ENCODE measurements at places on chromosomes 2 and 18.

GRCh38 chr18:74068296-74068695, 79.3 kb downstream of the FBXO15 start:
- DNase-seq = no peak

DNA sequence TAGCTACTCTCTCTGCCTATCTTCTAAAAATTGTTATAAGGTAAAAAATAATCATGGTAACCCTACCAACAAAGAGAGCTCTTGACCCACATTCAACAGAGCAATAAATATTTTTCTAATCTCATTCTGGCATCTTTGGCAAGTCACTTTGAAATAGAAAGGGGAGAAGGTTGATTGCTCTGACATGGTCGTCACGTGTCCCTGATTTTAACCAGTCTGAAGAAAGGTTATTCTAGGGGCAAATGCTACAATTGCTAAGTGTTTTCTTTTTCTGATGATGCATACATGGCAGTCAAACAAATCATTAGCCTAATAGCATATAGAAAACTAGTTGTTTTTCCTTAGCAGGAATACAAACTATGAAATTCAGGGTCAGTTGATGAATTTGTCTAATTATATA, 153.3 kb upstream of the MAP3K20 start:
- DNase-seq = no peak

- no peak for DNase-seq
Observed at GRCh38 chr2:68316111-68316510, 3.6 kb downstream of the CNRIP1 start.

- no peak for DNase-seq
Observed at GRCh38 chr18:42824178-42824577, 291.3 kb downstream of the RIT2 start.

DNA sequence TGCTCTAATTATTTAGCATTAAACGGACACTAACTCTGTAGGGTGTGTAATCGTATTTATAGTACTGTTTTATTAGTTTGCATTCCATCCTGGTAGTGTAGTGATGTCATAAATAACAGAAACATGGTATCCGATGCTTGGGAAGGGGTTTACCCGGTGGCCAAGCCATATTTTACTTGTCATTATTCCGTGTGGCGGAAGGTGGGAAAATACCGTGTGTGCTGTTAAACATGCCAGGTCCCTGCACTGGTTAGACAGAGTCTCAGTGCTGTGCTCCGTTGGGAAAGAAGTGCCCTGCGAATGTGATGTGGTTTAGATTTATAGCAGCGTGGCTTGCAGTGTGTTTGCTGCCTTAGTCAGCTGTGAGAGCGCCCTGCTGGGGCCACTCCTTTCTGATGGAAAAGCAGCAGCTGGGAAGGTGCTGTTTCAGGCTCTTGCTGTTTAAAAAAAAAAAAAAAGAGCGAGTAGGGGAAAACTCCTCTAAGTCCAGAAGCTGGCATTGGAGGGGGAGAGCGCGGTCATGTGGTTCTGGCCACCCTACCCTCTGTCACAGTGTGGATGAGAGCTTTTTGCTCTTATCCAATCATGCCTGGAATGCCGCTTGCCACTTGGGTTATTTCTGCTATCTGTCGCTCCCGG, 211.0 kb downstream of the NEDD4L start:
- DNase-seq = no peak

DNA sequence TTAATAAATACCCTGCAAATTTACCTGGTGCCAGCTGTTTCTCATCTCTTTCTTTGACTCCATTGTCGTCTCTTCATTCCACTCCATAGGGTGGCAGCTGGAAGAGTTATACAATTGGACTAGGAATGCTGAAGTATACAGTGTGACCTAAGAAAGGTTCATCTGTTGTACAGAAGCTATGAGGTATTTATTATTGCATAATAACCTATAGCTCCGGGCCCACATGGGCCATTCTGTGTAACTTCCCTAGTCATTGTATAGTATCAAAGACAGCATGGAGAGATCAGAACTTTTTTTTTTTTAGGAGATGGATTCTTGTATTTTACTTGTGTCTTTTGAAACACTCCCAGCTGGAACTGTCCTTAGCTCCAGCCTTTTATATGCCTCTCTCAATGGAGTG, 26.2 kb downstream of the BMP10 start:
- no peak for DNase-seq

GRCh38 chr2:98505971-98506664, 61.5 kb downstream of the INPP4A start:
- no peak for DNase-seq

DNA sequence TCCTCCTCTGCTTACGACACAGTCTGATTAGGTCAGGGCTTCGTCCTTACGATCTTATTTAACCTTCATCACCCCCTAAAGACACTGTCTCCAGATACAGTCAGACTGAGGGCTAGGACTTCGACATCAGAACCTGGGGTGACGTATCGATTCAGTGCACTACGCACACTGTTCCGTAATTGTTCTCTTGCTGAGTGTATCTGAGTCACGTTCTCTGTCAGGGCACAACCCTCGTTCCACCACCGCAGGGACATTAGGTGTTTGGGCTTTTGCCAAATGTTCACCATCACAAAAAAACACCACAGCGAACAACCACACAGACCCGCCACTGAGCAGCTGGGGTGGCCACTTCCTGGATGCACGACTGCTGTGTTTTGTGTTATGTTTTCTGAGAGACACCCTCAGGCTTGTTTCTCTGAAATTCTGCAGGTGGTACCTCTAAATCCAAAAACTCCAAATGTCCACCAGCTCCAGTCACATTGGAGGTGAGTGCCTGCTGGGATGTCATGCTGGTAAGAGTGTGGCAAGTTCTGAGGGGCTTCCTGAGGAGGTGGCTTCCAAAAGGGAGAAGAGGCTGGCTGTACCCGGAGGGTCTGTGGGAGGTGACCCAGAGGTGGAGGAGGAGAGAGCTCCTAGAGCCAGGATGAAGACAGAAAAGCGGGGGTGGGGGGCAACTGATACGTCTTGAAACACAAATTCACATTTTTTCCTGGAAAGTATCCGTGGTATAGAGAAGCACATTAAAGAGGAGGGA, 66.6 kb downstream of the ADNP2 start:
- DNase-seq = no peak

DNA sequence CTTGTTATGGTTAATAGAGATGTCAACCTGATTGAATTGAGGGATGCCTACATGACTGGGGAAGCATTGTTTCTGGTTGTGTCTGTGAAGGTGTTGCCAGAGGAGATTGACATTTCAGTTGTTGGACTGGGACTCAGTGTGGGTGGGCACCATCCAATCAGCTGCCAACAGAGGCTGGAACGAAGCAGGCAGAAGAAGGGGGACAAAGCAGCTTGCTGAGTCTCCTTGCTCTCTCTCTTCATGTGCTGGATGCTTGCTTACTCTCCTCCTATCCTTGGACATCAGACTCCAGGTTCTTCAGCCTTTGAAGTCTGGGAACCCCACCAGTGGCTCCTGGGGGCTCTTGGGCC, 22.2 kb upstream of the SMAD4 start:
- no peak for DNase-seq

DNA sequence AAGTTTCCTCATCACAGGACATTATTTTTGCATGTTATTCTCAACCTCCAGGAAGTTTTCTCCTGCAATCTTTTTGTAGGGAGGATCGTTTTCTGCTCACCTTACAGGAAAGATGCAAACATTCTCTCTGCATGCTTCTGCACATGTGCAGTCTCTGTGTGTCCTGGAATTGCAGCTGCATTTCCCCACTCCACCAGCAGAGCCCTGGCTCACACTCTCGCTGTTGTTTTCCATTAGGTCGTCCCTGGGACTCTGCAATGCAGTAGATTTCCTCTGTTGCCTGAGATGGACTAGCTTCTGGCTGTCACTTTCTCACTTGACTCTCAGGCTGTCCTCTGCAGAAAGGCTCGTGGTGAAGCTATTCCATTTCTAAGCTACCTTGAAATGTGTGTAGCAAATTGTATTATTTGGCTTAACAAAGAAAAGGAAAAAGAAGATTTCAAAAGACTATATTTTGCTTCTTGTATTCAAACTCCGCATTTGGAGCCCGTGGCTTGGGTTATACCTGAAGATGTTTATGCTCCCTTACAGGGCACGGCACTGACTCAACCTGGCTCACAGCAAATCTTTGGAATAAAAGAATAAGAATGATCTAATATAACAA, 346.7 kb downstream of the RAD51AP2 start:
- no peak for DNase-seq

DNA sequence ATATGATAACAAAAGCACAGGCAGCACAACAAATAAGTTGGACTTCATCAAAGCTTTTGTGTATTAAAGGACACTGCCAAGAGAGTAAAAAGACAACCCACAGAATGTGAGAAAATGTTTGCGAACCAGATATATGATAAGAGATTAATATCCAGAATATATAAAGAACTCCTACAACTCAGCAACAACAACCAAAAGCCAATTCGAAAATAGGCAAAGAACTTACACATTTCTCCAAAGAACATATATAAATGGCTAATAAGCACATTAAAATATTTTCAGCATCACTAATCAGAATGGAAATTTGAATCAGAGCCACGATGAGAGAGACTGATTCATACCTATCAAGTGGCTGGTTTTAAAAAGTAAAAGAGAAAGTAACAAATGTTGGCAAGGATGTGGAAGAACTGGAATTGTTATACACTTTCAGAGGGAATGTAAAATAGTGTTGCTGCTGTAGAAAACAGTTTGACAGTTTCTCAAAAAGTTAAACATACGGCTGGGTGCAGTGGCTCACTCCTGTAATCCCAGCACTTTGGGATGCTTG, 25.2 kb downstream of the EPB41L5 start:
- no peak for DNase-seq

Data from right renal cortex interstitium (tissue), 3 donors.